ENCODE measurements at places on chromosomes 5 and 9. TPM values are rescaled to one million over a fixed set of nuclear protein-coding genes. Genes with fewer than 3 reads are reported as not detected.

Gene PAEP
- not detected for total RNA-seq

Gene OR2S2
- not detected for total RNA-seq

Gene WNT8A
- not detected for total RNA-seq

Gene RGS14
- total RNA-seq = 13.5 TPM

Measured in Panc1 (cell line).